ENCODE measurements at places on chromosomes 1 and 21. TPM values are rescaled to one million over a fixed set of nuclear protein-coding genes. Genes with fewer than 3 reads are reported as not detected.

SUSD4 gene
- total RNA-seq = 3.1 TPM

TRABD2B gene
- 1.1 TPM for total RNA-seq

LORICRIN gene
- not detected for total RNA-seq

DNM3 gene
- total RNA-seq = 12.1 TPM

SPRR5 gene
- not detected for total RNA-seq

OLFM3 gene
- 2.8 TPM for total RNA-seq

S100A7 gene
- total RNA-seq = not detected

IBA57 gene
- 4.4 TPM for total RNA-seq

TMEM82 gene
- total RNA-seq = not detected

SH2D5 gene
- total RNA-seq = 10.7 TPM

DCDC2B gene
- total RNA-seq = not detected

FAM72D gene
- 9.9 TPM for total RNA-seq

SLFNL1 gene
- total RNA-seq = 0.18 TPM

FAM229A gene
- total RNA-seq = 4.2 TPM

TSACC gene
- total RNA-seq = not detected

TMPRSS2 gene
- total RNA-seq = not detected

CD247 gene
- total RNA-seq = 1.1 TPM

LCE3D gene
- not detected for total RNA-seq

DNA sequence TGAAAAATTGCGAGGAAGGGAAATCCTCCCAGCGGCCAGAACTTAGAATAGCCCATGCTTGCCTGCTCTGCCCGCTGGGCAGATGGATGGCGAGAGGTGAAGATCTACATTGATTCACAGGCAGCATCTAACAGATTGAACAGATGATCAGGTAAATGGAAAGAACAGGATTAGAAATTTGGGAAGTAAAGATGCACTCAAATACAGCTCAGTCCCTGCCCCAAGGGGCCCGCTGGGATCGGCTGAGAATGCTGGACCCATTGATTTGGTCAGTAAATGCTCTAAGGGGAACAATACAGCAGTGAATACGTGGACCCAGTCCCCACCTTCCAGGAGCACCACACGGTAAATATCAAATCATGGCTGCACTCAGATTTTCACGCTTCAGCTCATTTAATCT lies 248.2 kb downstream of the MATN1 start:
- DNase-seq = no peak

DNA sequence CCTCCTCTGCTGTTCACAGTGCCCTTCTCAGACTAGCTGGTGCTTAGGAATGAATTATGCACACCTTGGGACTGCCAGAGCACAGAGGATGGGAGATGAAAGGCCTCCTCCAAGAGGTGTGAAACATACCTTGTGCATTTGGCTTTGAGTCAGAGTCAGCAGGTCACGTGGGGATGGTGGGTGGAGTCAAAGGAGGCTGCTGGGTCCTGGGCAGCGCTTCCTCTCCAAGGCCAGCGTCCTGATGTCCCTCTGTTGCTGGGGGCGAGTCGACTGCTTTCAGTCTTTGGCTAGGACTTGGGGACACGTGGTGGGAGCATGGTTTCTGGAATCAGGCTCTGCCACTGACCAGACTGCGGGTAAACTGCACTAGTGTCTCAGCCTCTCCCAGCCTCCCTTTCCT lies 91.2 kb downstream of the AJAP1 start:
- DNase-seq = no peak

- no peak for DNase-seq
These were observed 462.4 kb upstream of the RGS18 start for GRCh38 chr1:191695865-191696264.

DNA sequence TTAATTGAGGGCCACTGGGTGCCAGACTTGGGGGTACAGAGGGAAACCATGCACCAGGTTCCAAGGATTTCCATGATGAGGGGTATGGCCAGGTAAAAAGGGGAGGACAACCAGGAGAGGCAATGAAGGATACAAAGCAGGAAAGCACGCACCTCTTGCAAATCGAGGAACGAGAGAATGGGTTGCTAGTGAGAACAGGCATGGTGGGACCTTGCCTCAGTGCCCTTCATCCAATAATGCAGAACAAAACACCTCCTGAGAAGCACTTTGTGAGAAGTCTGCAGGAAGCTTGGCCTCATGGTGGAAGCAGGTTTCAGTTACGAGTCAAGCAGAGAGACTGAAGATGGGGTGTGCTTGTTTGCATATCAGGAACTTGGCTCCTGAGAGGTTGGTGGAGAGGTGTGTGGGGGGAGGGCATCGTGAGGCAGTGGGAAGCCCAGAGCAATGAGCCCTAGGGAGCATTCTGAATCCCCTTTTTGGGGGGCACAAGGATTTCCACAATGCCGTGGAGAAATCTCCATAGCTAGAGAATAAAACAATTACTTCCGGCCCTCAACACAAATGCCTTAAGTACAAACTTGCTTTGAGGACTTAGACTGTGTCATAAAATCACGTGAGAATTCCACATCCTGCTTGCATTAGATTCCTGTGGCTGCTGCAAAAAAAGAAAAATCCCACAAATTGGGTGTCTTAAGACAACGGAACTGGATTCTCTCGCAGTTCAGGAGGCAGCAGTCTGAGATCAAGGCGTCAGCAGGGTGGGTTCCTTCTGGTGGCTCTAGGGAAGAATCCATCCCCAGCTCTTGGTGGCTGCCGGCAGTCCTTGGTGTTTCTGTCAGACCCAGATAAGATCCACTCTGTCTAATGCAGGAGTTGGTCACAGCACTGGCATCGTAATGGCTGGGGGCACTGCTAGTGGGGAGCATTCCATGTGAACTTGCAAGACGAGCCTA lies 54.9 kb upstream of the BACE2 start:
- peak; percentile 14 for DNase-seq

DNA sequence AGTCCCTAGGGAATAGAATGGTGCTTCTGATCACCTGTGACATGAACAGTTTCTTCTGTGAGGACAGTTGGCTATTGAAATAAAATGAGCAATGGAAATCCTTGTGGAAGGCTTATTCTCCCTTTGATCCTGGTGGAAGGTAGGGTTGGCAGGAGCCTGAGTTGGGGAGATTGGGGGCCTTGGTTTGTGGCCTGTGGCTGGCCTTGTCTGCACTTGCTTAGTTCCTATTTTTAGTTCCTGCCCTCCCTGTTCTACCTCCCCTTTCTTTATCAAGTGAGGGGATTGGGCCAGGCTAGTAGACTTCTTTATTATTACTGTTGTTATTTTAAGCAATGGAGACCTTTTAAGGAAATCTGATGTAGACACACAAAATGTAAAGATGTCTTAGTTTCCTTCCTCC lies 8.2 kb downstream of the DMRTB1 start:
- no peak for DNase-seq

GRCh38 chr1:243272401-243272800 lies 16.6 kb downstream of the SDCCAG8 start:
- no peak for DNase-seq

DNA sequence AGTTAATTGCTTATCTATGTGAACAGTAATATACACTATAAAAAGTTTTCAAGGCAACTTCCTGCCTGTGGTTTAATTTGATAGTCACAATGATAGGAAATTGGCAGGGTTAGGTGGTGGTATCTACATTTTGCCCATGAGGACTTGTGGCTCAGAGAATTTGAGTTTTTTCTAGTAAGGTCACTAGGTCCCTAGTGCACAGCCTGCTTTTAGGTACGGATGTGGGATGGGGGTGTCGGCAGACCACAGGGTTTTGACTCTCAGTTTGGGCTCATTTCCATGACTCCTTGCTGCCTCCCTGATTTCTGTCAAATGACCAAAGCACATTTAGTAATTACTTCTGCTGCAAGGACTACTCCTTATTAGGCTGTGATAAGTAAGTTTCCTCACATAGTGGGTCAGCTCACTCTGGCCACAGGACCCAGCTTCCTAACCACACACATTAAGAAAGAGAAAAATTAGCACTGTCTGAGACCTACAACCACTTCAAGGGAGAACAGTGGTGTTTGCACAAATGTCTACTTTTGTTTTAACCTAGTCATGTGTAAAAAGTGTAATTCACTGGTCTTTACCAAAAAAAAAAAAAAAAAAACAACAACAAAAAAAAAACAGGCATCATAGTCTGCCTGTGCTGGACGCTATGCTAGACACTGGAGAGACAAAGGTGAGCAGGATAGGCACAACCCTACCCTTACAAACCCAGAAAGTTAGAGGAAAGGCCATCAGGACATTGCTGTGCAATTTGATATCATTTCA lies 43.7 kb downstream of the MRPL39 start:
- DNase-seq = no peak

DNA sequence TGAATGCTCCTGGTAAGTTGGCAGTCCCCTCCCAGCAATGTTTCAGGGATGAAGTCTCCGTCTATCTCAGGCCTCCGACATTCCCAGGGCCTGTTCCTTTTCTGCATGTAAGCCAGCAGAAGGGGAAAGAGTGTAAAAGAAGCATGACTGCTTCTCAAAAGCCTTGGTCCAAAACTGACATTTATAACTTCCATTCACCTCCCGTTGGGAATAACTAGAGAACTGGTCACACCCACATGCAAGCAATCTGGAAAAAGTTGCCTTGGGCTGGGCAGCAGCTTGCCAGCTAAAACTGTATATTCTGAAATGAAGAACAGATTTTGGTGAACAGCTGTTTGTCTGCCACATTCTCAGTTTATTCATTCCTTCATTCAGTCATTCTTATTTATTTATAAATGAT lies 24.2 kb upstream of the NPL start:
- no peak for DNase-seq

DNA sequence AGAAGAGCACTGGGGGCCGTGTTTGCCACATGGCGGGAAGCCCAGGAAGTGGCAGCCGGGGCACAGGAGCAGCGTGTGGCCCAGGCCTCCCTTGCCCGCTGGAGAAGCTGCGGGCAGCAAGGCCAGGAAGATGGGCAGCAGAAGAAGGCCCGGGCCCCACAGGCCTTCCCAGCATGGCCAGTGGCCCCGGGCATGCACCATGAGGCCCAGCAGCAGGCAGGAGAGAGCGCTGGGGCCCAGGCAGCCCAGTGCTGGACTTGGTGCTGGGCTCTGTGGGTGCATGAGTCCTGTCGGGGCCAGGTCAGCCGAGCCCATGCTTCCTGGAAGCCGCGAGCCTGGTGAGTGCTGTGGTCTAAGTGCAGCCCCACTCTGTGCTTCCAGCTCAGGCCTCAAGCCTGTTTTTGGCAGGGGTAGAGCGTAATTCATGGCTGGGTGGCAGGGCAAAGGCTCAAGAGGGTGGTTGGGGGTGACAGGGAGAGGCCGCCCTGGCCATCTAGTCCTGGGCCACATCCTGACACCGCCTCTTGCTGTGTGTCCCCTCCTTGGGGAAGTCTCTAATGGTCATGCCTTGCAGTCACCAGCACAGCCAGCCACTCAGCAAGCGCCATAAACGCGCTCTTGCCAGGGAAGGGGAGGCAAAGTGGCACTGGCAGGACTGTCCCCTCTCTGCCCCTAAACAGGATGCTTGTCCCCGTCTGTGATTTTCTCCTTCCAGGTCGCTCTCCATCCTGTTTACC lies 21.3 kb downstream of the MTHFR start:
- no peak for DNase-seq

GRCh38 chr1:36603461-36603860 lies 120.7 kb upstream of the CSF3R start:
- DNase-seq = no peak

DNA sequence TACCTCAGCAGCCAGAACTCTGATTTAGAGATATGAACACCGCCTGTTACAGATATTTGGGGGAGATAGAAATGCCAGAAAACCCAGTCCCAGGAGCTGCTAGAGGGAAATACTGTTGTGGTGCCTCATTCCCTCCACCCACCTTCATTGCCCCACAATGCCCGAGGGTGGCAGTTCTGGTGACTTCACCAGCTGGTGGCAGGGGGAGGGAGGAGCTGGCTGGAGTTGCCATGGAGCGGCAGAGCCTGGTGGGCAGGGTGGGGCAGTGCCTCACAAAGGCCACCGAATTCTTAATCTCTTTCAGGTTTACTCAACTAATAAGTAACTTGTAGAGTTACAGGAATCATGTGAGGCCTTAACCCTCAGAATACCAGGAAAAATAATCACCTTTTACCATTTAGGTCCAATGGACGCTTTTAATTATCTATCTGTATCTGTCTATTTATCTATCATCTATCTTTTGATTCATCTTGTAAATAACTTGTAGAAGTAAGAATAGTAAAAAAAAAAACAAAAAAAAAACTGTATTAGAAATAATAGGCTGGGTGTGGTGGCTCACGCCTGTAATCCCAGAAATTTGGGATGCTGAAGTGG lies 11.7 kb upstream of the S100A11 start:
- peak; percentile 67 for DNase-seq

DNA sequence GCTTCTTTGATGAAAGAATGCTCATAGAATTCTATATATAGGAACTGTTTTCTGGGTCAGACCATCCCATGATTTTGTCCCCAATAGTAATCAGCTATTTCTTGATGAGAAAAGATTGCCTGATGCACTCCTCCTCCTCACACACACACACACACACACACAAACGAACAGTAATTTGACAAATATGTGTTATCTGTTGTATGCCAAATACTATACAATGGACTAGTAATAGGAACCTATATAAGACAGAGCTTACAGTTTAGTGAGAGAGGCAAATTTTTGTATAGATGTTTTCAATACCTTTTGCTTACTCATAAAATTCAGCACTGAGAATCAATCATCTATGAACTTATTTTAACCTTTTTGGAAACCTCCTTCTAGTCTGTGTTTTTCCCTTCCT lies 76.8 kb downstream of the PLA2G4A start:
- no peak for DNase-seq

DNA sequence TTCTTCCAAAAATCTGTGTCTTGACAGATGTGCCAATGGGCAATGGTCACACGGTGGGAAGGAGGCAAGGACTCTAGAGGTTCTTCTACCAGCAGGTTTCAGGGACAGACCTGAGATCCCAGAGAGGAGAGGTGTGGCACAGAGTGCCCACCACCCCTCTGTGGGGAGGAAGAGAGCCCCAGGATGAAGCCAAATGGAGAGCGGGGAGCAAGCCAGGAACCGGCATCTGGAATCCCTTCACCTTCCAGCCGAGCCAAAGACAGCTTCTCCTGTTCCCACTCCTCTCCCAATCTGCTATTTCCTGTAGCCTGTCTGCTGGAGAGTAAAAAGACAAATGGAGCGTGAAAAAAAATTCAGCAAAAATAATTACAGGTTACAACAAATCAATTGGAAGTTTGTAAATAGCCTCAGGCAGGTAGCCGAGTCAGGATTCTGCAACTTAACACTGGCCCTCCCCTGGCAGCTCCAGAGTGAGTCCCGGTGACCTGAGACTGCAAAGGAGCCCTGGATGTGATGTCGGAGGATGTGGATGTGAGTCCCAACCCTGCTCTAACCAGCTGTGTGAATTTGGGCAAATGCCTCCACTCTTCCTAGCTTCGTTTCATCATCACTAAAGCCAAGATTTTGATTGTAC lies 45.4 kb upstream of the LRRN2 start:
- no peak for DNase-seq

GRCh38 chr1:199867601-199868000 lies 159.9 kb upstream of the NR5A2 start:
- DNase-seq = no peak

Data from SJCRH30 (cell line).